MCF 10A (cell line): ENCODE measurements at places on chromosomes 2 and 18. TPM values are rescaled to one million over a fixed set of nuclear protein-coding genes. Genes with fewer than 3 reads are reported as not detected.
A peak's percentile ranks its signal among the peaks of the same experiment; 100 is the strongest.

GRCh38 chr2:237299906-237300305 lies 114.1 kb downstream of the COL6A3 start:
- peak; percentile 93 for DNase-seq

- peak; percentile 48 for DNase-seq
Measured at GRCh38 chr2:27255660-27256059, 7.2 kb downstream of the SLC30A3 start.

DNA sequence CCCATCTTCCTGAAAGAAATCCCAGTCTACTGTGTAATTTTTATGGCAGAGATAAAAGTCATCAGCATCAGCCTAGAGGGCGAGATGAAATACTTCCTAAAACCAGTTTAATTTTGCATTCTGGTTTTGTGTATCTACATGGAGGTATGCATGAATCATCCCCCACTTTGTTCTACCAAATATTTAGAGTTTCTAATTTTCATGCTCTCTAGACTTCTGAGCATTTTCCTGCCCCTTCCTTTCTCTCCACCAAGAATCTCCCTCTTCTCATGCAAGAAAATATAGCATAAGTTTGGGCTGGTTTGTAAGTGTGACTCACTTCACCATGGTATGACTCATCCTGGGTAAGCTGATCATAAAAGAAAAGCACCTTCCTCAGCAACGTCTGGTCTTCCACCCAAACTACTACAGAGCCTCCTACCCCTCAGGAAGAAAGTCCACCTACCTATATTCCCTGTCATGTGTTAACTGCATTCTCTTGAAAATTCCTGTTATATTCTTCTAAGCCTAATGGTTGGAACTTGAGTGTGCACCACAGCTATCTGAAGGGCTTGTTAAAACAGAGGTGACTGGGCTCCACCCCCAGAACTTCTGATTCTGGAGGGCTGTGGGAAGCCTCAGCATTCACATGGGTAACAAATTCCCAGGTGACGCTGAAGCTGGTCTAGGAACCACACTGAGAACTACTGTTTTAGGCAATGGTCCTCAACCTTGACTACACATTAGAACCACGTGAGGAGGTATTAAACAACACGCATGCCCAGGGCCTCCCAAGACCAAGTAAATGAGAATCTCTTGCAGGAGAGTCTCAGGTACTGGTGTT lies 37.4 kb upstream of the RAPGEF4 start:
- DNase-seq = peak; percentile 85

DNA sequence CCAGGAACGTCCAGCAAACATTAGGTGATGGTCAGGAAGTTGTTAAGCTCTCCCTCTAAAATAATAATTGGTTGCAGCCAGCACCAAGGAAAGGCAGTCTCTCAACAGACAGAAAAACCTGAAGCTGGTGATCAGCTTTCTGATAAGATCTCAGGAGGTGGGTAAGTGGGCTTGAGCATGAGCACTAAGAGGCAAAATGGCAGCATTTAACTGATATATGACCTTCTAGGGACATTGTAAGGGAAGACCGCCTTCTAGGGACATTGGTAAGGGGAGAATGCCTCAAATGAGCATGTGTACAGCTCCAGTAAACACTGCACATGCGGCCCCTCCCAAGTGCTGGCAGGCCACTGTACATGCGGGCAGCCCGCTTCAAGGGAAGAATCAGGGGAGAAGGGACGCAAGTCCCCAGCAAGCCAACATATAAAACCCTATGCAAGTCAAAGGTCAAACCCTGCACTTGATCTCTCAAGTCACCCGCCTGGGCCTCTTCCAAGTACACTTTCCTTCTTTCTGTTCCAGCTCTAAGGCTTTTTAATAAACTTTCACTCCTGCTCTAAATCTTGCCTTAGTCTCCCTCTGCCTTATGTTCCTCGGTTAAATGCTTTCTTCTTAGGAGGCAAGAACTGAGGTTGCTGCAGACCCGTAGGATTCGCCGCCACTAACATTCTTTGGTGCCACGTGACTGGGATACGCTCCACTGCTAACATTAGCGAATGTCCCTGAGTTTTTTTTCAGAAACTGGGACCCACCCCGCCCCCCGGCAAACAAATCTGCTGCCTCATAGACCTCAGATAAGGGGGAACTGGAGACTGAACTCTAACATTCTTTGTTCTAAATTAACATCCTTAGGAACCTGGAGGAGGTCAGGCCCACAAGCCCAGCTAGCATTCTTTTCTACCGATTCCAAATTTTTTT lies 463.8 kb downstream of the LPIN1 start:
- no peak for DNase-seq

- no peak for DNase-seq
Measured at GRCh38 chr18:50475538-50476193, 84.2 kb upstream of the MAPK4 start.

DNA sequence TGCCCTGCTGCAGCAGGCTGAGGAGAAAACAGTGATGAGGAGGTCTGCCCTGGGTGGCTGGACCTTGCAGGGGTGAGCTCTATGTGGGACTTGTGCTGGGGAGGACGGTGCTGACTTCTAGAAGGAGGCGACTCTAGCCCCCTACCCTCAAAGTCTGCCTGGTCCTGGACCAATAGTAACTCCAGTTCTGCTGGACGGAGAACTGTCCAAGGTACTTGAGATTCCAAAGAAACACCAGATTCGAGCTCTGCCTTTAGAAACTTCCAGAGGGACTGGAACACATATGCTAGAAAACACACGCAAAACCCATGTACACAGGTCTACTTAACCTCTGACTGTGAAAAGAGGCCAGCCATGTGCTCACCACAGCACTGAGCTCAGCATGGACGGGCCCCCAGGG lies 260.6 kb downstream of the TWIST2 start:
- DNase-seq = no peak

GRCh38 chr2:112916145-112916571 lies 5.2 kb downstream of the IL37 start:
- no peak for DNase-seq

DNA sequence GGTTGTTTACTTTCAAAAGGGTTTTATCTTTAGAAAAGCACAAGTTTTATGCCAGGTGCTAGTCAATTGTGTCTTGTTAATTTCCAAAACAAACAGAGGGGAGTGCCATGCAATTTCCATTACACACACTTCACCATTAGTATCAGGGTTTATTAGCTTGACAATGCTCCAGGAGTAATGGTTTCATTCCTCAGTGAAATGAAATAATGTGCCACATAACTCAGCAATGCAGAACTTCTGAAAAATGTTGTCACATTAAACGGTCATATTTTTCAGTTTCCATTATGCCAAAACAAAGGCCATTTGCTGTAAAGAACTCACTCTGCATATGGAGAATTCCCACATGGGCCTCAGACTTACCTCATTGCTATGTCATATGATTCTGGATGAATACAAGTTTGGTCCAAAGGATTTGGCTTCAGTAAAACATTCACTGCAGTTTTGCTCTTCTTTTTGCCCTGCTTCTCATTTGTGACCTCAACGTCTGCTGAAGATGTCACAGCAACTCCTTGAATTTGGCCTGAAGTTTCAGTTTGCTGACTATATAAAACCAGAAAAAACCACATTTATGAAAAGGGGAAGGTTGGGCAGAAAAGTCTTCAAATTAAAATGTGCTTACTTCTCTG lies 198.2 kb downstream of the SRBD1 start:
- no peak for DNase-seq

Gene FAM110C
- total RNA-seq = 8.3 and 10.3 TPM in 2 replicates

Gene SP5
- total RNA-seq = not detected in 2 replicates

Gene KIAA2012
- not detected in 2 replicates for total RNA-seq
